ENCODE measurements at places on chromosomes 12 and 14. TPM values are rescaled to one million over a fixed set of nuclear protein-coding genes. Genes with fewer than 3 reads are reported as not detected.

PLXNC1 gene
- 3.2 TPM for total RNA-seq

INSM2 gene
- total RNA-seq, result not detected

TGFB3 gene
- 8.0 TPM for total RNA-seq

TAS2R20 gene
- 5.8 TPM for total RNA-seq

CCDC184 gene
- 0.22 TPM for total RNA-seq

ARHGAP9 gene
- total RNA-seq, result 0.12 TPM

RERG gene
- not detected for total RNA-seq

LHX5 gene
- total RNA-seq, result not detected

Data from uterine smooth muscle cell (primary cell).